Activated T-cell treated with anti-CD3 and anti-CD28 coated beads, Interleukin-2, amount 50 U/mL, for 1 hour (primary cell): ENCODE measurements at places on chromosomes 2 and 18.

- no peak for DNase-seq
These were observed 170.6 kb downstream of the SLC8A1 start for GRCh38 chr2:40281021-40281940.

DNA sequence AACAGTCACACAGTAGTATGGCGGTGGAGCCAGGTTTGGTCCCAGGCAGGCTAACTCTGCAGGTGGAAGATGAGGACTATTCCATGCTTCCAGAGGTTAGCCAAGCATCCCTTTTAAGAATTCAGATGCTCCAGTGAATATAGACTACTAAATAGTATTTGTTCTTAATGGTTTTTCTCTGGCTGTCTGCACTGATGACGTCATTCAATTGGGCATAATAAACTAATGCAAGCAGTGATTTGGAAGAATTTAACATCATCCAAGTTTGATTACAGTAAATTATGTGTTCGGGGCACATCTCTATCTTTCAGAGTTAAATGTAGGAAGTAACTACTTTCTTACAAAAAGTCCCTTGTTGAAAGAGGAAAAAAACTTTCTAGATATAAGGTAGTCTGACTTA is 78.8 kb upstream of the RND3 start:
- DNase-seq, result no peak

DNA sequence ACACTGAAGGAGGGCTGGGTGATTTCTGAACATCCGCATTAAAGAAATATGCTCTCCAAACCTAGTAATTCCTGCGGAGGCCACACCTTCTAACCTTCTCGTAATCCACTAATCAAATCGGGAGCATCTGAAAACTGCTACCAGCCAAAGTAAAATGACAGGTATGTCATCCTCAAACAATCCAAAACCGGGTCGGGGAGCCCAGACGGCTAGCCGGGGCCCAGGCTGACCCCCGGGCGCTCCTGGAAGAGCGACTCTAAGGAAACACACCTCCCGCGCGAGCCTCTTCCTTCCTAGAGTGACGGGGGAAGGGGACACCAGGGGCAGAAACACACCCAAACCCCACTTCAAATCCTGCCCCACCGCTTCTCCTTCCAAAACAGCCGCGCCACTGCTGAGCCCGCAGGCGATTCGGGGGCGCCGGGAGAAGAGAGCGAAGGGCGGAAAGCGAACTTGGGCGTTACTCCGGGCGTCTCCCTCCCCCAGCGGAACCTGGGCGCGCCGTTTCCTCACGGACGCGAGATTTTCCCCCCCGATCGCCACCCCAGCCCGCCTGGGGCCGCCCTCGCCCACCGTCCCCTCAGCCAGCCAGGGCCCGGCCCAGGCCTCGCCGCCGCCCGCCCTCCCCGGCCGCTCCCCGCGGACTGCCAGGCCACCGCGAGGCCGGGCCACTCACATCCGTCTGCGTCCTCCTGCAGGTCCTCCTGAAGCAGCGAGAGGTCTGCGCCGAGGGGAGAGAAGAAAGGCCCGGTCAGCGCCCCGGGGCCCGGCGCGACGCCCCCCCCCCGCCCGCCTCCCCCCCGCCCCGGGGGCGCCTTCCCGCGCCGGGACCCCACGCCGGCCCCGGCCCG is 584 bp downstream of the PPP4R1 start:
- DNase-seq, result peak; percentile 59

GRCh38 chr2:48145845-48146452 is 239.7 kb upstream of the FBXO11 start:
- no peak for DNase-seq
